ENCODE measurements at places on chromosomes 3 and 15. TPM values are rescaled to one million over a fixed set of nuclear protein-coding genes. Genes with fewer than 3 reads are reported as not detected.
A peak's percentile ranks its signal among the peaks of the same experiment; 100 is the strongest.

The CHDH gene
- total RNA-seq: 12.7 TPM

The FETUB gene
- total RNA-seq: not detected

The FAIM gene
- 3.7 TPM for total RNA-seq

The OR4M2 gene
- total RNA-seq: not detected

- no peak for DNase-seq
Measured at GRCh38 chr3:106420628-106421027, 551.8 kb upstream of the CBLB start.

GRCh38 chr15:91308855-91309254 is 208.8 kb downstream of the SV2B start:
- no peak for DNase-seq

DNA sequence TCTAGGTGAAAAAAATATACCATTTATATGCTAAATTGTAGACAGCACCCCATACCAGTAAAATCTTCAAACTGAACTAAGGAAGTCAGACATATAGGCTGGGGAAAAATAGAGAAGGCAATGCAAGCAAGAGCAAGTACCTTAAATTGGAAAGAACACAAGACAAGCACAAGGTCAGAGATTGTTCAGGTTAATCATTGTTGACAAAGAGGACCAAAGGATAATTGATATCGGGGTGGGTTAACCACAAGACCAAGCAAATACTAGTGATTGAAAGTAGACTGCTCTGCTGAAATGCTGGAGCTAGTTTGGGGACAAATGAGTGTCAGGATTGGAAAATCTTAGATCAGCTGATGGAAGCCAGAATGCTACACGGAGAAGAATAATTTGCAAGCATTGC is 499.8 kb downstream of the ROBO2 start:
- DNase-seq: no peak

DNA sequence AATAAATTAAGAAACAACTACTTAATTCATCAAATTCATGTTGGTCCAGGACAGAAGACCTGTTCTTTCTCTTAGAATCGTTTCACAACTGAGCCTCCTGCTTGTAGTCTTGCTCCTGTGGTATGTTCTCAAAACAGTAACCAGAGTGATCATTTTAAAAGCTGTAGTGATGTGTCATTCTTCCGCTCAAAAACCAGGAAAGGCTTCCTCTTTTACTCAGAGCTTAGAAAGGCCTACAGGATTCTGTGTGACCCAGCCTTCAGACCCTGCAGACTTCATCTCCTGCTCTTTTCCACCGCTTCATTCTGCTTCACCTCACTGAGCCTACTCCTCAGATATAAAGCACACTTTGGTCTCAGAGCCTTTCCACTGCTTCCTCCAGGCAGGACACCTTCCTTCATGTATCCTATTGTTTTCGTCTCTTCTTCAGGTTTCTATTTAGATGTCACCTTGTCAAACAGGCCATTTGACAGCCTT is 22.7 kb downstream of the ST6GAL1 start:
- DNase-seq: no peak

- DNase-seq: no peak
Measured at GRCh38 chr15:99031688-99032282, 24.2 kb upstream of the PGPEP1L start.

DNA sequence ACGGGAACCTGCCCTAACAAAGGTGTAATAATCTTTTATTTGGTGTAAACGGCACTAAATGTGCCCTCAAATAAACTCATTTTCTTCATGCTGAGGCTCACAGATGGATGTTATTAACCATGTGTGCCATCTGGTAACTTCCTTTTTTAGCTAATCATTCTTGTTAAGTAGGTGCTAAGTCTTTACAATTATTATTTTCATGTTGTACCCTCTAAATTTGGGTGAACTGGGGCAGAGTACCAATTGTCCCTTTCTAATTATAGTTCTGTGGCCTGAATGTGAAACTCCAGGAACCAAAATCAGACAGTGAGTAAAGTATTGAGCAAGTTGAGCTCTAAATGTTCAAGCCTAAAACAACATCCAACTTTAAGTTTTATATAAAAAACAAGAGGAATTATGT is 220.7 kb upstream of the CADM2 start:
- DNase-seq: no peak

- DNase-seq: no peak
Measured at GRCh38 chr15:53448232-53449015, 311.0 kb downstream of the WDR72 start.

DNA sequence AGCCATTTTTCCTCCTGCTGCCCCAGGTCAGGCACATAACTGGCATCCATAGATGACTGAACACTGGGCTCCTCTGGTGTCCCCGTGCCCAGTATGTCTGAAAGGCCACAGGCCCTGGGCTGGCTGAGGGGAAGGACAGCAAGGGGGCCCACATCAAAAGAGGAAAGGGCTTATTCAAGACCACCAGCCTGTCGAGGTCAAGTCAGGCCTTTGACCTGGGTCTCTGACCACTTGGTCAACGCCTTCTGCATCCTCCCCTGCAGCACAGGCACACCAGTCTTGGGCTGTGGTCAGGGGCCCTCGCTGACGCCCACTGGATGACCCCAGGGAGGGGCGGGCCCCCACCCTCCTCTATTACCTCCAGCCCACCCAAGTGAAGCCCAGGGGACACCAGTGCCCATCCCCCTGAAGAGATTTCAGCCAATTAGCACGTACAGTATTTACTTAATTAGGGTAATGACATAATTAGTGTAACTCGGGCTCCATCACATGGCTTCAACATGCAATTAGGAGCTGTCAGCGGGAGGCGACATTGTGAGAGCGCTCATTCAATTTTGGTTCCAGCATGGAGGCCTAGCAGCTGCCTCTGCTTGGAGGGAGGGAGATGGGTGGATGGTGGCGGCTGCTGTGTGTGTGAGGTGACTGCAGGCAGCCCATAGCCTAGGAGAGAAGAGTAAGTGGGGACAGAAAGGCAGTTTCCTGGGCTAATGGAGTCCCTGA is 13.5 kb upstream of the DNAH1 start:
- DNase-seq: no peak

DNA sequence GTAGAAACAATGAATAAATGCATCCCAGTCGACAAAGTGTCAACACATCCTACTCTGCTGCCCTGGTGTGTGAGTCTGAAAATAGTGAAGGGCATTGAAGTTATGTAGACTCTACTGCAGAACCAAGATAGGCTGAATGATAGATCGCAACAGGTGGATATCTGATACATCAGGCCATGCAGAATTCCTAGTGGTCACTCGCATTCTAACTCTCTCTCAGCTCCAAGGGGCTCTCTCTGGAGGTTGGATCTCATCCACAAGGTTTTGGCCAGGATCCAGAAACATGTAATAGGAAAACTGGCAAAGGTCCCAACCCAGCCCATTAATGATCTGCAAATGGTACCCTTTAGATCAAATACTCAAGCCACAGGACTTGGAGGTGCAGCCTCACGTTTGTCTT is 514.1 kb downstream of the MAGI1 start:
- no peak for DNase-seq

DNA sequence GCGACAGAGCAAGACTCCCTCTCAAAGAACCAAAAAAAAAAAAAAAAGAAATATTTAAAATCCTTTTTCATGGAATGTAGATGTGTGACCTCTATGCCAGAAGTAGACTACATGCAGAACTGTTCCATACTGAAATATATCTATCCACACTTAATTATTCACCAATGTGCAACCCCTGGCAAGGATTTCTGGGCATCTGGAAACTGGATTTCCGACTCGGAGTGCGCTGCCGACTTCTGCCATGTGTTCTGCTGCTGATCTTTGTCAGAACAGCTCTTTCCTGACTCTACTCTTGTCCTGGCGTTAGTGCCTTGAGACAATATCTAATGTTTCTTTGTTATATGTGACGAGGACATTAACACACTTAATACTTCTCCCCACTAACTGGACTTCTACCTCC is 11.7 kb downstream of the LIPH start:
- no peak for DNase-seq

DNA sequence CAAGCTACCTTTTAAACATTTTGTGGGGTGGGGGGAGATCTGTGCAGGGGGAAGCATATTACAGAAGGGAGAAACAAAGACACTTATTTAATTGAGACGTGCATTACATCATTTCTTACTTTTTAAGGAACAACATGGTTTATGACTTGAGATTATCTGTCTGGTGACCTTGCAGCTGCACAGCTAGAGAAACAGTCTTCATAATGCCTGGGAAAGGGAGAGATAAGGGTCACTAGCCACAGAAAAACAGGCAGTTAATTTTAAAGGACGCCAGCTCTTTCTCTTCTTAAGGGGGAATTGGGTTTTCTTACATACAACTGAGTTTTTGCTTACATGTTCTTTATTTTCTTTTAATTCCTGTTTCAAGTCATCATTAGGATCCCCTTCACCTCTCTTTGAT is 147.9 kb downstream of the SST start:
- DNase-seq: no peak

- no peak for DNase-seq
Measured at GRCh38 chr3:151445273-151446001, 15.4 kb downstream of the IGSF10 start.

- peak; percentile 61 for DNase-seq
Measured at GRCh38 chr3:36891701-36892160, 53.1 kb downstream of the TRANK1 start.

- peak; percentile 74 for DNase-seq
Measured at GRCh38 chr3:197354568-197355001, 56.2 kb upstream of the DLG1 start.

All from left ventricle myocardium superior (tissue), 1 donor.